ENCODE measurements at places on chromosomes 6 and 20. TPM values are rescaled to one million over a fixed set of nuclear protein-coding genes. Genes with fewer than 3 reads are reported as not detected.

- ATAC-seq: no peak
Observed at GRCh38 chr20:14617123-14617522, 279.7 kb upstream of the FLRT3 start.

DNA sequence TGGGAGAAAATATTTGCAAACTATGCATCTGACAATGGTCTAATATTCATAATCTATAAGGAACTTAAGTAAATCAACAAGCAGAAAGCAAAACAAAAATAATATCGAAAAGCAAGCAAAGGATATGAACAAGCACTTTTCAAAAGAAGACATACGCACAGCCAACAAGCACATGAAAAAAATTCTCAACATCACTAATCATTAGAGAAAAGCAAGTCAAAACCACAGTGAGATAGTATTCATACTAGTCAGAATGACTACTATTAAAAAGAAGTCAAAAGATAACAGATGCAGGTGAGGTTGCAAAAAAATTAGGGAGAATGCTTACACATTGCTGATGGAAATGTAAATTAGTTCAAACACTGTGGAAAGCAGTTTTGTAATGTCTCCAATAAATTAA lies 410.2 kb downstream of the MMUT start:
- ATAC-seq: no peak

DNA sequence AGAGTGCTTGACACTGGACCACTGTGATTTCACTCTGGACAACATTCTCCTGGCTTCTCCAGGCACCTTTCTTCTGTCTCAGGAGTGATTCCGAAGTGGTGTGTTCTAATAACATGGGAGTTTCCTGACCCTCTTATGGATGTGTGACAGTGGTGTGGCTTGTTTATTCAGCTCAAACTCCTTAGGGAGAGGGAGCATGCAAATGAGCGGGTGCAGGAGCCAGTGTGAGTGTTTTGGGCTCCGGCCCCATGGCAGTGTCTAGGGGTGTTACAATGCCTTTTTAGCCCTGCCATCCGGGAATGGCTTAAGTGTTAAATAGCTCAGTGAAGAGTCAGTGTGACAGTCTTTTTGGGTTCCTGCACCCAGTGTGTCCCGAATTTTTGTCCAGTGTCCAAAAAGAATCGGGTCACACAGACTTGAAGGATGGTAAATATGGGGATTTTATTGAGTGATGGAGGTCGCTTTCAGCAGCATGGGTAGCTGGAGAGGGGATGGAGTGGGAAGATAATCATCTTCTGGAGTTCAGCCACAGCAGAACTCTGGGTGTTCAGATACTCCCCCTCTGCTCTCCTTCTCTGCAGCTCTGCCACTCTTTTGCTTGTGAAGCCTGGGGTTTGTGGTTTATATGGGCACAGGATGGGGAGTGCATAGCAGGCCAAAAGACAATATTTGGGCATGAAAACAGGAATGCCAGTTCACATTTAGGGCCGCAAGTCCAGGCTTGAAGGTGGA lies 928.9 kb upstream of the CITED2 start:
- ATAC-seq: no peak

Gene ARG1
- not detected for total RNA-seq
